Hippocampal formation (tissue), 2 donors: ENCODE measurements at places on chromosomes 1 and 21.

DNA sequence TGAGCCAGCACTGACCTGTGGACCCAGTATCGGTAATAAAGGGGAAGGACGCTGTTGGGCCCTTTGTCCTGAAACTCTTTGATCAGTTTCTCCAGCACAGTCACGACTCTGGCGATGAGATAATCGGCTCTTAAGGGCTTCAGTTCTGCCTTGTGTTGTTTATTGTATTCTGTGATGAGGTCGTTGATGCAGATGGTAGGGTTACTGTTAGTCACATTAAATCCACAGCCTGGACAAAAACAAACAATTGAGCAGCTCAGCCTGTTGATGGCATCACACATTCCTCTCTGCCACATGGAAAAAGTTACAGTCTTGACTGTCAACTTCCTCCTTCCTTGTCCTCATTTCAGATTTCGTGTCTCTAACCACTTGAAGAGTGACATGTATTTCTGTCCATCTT is 57.6 kb downstream of the SIM2 start:
- peak; percentile 70 for DNase-seq

DNA sequence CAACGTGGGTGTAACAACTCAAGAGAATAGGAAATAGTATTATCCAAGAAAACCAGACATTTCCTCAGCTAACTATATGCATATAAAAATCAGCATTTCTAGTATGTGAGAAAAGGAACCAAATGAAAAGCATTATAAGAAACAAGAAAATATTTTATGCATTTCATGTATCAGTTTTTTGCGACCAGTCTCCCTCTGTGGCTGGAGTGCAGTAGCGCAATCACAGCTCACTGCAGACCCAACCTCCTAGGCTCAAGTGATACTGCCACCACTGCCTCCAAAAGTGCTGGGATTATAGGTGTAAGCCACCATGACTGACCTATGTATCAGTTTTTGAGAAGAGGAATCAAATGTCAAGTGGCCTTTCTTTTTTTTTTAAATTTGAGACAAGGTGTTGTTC is 31.0 kb downstream of the SLC16A1 start:
- DNase-seq: no peak

DNA sequence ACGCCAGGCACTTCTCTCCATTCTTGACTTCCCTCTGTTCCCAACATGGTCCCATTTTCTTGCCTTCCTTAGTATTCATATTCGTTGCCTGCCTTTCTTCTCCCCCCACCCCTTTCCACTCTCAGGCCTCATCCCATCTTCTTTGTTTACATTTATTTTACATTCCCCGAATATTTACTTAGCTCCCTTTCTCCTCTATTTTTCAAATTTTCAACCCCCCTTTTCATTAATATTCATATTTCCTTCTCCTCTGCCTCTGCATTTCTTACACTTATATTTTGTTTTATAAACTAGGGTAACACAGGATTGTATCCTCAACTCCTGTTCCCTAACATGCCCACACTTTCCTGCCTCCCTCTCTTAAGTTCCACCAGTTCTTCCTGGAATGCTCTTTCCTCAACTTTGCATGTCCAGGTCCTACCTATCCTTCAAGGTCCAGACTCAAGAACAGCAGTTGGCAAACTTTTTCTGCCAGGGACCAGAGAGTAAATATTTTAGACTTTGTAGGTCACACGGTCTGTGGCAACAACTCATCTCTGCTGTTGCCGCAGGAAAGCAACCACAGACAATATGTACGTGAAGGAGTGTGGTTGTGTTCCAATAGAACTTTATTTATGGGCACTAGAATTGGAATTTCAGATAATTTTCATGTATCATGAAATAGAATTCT is 29.8 kb upstream of the A3GALT2 start:
- DNase-seq: no peak

DNA sequence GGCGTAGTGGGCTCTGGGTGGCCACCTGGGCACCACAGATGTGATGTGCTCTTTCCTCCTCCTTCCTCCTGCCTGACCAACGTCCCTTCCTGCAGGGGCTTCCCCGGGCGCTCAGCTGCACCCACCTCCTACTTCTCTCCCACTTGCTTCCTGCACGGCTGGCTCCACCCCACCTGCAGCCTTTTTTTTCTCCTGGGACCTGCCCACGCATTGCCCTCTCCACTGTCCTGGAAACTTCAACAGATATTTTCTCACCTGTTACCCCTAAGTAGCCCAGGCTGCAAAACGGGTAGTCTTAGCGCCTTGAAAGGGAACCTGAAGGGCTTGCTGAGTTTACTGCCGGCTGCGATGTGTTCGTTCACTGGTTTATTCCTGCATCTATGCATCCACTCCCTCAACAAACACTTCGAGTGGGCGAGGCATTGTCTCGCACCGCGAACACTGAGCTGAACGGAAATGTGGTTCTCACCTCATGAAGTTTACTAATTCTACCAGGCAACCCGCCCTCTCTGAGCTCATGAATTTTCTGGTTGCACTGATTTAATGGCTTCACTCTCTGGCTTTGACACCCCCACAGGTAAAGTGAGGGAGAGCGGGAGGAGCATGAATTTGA is 23.6 kb downstream of the ZBTB18 start:
- no peak for DNase-seq

GRCh38 chr1:56092684-56093570 is 486.4 kb downstream of the PLPP3 start:
- DNase-seq: no peak

DNA sequence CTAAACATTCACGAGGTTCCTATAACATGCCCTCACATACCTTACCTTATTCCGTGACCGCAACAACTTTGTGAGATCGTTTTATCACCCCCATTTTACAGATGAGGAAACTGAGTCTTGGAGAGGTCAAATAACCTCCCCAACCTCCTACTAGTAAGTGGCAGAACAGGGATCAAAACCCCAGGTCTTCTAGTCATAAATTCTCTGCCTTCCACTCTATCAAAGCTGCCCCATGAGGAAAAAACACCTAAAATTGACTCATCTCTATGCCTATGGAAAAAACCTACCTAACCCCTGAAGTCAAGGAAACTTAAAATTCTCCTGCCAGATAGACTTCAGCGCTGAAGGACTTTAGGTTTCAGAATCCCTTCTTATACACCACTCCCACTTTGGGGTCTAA is 69.5 kb upstream of the ERRFI1 start:
- DNase-seq: no peak
